D341Med (cell line): ENCODE measurements at places on chromosomes 4 and X.

- DNase-seq = no peak
These were observed 22.2 kb downstream of the GPAT3 start for GRCh38 chr4:83558059-83558653.

- no peak for DNase-seq
These were observed 2086.5 kb upstream of the TENM3 start for GRCh38 chr4:180156684-180157083.

DNA sequence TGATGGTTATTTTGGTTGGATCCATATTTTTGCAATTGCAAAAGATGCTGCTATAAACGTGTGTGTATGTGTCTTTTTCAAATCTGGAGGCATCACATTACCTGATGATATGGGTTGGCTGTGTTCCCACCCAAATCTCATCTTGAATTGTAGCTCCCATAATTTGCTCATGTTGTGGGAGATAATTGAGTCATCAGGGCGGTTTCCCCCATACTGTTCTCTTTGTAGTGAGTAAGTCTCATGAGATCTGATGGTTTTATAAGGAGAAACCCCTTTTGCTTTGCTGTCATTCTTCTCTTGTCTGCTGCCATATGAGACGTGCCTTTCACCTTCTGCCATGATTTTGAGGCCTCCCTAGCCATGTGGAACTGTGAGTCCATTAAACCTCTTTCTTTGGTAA, 33.4 kb downstream of the APOOL start:
- DNase-seq = no peak

GRCh38 chr4:17182888-17183287, 284.4 kb upstream of the LDB2 start:
- no peak for DNase-seq

GRCh38 chr4:57410331-57411052, 300.3 kb upstream of the IGFBP7 start:
- no peak for DNase-seq

DNA sequence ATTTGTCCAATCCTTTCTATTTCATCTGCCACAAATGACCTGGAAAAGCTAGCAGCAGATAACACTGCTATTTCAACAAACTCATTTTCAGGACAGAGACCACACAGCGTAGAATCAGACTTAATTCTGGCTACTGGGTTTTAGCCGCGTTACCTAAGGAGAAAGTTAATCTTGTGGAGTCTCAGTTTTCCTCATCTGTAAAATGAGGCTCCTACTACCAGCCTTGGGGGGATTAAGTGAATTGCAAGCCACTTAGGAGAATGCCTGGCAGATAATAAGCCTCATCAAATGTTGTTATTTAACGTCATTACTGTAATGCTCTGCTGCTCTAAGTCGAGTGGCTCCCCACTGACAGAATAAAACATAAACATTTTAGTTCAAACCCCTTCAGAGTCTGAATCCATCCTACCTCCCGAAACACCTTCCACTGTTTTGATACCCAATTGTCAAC, 1.4 kb downstream of the CCNI start:
- no peak for DNase-seq

GRCh38 chr4:145679520-145679919, 426 bp upstream of the C4orf51 start:
- no peak for DNase-seq

DNA sequence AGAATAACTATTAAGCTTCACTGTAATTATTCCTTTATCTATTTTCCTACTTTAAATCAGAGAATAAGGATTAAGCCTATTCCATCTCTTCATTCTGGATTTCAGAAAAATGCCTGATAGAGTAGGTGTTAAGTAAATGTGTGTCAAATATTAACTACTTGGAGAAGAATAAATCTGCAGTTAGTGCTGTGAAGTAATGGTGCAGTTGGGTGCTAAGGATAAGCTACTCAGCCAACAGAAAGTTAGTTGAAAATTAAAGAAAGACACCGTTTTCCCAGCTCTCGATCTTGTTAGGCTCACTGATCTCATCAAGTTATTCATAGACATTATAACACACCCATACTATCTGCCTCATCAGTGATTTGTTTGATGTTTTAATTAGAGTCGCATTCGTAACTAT, 7.1 kb downstream of the PF4V1 start:
- no peak for DNase-seq

GRCh38 chr4:5969336-5969735, 48.9 kb downstream of the C4orf50 start:
- DNase-seq = no peak

DNA sequence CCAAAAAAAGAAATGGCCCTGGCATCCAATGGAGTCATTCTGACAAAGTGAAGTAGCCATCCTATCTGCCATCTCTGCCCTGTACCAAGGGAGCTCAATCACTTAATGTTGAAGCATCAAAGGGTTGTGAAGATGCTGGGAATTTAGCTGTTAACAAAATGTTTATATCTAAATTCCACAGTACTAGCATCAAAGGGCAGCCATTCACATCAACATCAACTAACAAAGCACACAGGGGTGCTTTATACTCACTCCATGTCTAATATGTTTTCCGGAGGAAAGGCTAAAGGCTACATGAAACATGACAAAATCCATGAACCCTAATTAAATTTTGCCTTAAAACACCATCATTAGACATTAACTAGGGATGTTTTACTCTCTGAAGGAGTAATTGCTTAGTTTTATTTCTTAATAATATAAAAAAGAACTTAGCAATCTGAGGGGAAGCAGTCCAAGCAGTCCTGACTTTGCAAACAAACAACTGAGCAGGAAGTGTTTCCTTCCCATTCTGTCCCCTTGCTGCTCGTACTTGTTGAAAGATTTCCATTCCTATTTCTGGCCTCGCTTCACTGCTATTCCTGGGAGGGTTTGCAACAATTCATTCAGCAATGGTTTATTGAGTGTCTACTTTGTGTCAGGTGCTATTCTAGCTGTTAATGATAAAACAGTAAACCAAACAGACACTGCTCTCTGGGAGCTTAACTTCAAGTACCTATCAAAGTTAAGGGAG, 208.6 kb upstream of the SLC7A11 start:
- DNase-seq = no peak

DNA sequence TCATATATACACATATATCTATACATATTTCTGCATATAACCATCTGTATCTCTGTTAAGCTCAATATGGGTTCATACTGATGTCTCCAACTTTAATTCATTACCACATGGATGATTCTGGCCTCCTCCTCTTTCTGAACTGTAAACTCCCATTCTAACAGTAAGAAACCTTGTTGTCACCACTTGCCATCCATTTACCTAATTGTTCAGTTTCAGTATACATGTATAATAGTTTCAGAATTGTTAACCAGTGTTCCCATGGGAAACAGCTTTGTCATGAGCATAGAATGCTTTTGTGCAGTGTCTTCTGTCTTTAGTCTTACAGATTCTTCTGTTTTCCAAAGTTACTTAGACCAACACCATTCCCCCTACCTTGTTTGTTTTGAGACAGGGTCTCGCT, 35.9 kb downstream of the SLC9A6 start:
- no peak for DNase-seq

DNA sequence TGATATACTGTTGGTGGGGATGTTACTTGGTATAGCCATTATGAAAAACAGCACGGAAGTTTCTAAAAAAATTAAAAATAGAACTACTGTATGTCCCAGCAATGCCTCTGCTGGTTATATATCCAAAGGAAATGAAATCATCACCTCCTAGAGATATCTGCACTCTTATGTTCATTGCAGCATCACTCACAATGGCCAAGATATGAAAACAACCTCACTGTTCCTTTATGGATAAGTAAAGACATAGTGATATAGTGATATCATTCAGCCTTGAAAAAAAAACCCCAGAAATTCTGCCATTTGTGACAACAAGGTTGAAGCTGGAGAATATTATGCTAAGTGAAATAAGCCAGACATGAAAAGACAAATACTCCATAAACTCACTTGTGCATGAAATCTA, 543.8 kb upstream of the SLIT2 start:
- no peak for DNase-seq

GRCh38 chr4:110208419-110208818, 10.0 kb upstream of the ELOVL6 start:
- no peak for DNase-seq

GRCh38 chr4:54277691-54278090, 48.6 kb downstream of the PDGFRA start:
- DNase-seq = no peak

DNA sequence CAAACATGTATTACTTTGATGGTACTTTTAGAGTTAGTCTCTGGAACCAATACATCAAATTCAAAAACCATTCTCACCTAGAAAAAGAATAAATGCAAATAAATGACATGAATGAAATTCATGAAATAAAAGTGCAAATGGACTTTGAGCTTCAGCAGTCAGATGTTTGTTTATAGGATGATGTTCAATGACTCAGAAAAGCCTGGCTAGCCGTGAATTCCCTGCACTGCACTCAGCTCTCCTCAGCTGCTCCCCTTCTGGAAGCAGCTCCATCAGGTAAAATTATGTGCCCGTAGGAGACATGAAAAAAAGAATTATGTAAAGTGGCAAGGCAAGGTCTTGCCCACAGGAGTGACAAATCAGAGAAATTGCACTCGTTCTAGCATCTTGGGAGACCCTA, 390.6 kb downstream of the GPM6A start:
- no peak for DNase-seq

DNA sequence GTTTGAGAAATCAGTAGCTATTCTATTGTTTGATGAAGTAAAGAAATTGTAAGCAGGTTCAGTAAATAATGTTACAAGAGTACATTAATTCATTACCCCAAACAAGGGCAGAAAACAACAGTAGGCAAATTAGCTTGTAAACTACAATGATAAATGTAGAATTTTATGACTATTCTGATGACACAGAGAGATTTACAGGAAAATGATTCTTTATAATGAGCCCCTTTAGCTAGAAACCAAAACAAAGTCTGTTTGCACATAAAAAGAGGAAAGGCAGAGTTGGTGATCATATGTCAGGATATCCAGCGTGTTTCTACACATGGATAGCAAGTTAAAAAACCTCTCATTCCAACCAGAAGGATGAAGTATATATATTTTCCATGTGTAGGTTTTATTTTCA, 204.8 kb downstream of the CFAP299 start:
- no peak for DNase-seq

- no peak for DNase-seq
These were observed 249.8 kb downstream of the ANTXR2 start for GRCh38 chr4:79823148-79823763.

DNA sequence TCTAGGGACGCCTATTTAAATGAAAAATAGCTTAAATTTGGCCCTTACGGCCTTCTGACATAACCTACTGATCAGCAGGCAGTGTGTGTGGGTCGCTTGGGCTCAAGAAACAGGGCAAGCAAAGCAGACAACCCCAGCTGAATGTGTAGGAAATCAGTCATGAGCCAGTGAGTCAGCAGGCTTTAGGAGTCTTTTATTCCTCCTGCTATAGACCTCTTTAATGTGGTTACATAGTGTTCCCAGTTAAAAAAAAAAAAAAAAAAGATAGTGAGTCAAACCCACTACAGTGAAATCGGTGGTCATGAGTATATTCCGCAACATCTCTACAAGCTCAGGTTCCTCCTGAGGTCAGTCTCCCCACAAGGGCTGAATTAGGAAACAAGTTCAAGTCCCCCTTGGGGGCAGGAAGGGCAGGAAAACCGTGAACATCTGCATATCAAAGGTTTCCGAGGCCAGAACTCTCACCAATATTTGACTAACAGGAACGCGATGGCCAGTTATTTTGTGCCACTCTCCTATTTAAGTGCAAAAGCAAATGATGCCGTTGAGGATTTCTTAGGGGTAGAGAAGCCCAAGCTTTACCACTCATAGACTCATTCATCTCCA, 32.7 kb downstream of the ACSL1 start:
- no peak for DNase-seq

DNA sequence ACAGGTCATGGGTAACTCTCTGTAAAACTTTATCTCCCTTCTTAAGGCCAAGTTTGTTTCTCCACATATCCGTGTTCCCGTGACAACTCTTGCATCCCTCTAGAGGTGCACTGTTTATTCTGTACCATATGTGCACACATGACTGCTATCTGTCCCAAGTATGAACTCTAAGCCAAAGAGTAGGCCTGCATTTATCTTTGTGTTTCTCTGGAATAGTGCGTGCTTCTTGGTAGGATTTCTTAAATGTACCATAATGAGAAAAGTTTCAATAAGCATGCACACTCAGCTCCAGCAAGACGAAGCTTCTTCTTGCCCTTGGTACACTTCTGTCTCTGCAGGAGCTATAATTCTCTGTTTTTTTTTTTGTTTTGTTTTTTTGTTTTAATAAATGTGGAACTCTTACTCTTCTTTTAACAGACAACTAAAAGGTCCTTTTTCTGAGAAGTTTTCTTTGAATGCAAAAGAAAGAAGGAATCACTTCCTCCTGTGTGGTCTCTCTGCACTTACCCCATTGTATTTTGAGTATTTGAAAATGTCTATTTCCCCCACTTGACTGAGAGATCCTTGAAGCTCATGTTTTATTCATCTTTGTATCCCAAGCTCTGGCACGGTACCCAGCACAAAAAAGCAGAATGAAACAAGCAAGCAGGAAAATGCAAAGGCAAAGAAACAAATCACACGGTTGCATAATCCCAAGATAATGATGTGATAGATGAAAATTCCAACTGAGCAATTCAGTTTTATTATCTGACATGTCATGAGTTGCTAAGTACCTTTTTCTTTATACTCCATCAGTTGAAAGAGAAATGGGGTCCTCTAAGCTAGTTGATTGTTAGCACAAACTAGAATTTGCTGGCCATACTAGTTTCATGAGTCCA, 521.9 kb upstream of the BOD1L1 start:
- DNase-seq = no peak

DNA sequence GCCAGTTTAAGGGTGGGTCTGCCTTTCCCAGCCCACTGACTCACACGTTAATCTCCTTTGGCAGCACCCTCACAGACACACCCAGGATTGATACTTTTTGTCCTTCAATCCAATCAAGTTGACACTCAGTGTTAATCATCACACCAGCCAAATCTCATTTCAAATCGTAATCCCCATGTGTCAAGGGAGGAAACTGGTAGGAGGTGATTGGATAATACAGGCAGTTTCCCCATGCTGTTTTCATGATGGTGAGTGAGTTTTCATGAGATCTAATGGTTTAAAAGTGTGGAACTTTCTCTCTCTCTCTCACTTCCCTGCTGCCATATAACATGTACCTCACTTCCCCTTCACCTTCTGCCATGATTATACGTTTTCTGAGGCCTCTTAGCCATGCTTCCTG, 647.2 kb upstream of the FRG1 start:
- DNase-seq = no peak

- DNase-seq = no peak
These were observed 101.1 kb downstream of the CBLL2 start for GRCh38 chrX:22373766-22374165.

DNA sequence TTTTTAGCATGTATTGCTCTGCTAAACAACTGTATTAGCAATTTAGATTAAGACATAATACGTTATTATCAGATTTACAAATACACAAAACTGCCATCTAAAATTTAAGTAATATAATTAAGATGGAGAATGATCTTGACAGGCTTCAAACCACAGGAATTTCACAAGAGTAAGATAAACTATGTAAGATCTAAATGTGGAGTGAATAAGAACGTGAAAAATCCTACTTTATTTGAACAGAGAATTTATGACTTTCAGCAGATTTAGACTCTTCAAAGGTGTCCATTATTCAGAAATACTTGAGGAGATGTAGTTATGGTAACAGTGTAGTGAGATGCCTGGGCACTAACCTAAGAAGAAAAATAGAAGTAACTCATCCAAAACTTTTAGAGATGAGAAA, 73.2 kb downstream of the SLC4A4 start:
- no peak for DNase-seq
